ENCODE measurements at places on chromosomes 6 and 20.

DNA sequence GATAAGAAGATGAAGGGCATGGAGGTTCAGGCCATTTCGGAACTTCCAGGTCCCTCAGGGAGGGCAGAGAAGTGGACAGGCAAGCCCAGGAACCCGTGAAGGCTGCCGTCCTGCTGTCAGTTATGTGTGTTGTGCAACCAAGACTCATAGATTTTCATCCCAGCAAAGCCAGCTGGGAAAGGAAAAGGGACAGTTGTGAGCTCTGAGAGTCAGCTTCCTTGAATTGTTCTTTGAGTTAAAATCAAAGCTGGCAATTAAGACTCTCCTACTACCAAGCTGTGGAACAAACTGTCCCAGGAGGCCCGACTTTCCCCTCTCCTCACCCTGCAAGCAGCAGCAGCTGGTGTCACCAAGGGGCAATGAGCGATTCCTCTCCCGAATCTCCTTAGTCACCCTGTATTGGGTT lies 46.3 kb upstream of the IYD start:
- no peak for DNase-seq

GRCh38 chr6:132368916-132369481 lies 32.3 kb downstream of the MOXD1 start:
- DNase-seq, result no peak

DNA sequence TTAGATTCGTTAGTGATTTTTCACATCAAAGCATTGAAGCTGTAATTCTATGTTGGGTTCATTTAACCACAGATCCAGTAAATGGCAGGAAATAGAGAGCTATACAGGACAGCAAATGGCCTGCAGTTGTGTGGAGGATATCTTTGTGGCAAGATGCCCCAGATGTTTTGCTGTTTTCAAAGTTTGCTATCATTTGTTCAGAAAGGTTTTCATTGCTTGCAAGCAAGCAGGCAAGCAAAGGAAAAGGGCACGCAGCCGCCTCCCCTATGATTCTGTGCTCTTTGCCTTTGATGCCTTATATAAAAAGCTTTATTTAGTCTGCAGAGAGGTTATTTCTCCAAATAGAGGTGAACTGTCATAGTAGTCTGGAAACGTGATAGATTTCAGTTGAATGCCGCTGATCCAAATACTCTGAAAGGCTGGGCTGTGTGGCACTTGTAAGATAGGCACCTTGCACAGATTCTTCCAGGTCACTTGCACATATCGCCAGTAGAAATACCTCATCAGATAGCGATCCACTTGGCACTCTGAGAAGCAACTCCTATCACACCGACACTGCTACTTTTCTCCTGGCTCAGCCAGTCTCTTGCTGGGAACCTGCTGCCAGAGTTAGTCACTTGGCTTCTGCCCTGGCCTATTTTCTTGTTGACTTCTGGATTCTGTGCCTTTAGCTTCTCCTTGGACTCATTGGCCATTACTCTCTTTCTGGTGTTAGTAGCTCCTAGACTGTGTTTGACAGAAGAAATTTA lies 66.4 kb downstream of the UTRN start:
- DNase-seq, result no peak

DNA sequence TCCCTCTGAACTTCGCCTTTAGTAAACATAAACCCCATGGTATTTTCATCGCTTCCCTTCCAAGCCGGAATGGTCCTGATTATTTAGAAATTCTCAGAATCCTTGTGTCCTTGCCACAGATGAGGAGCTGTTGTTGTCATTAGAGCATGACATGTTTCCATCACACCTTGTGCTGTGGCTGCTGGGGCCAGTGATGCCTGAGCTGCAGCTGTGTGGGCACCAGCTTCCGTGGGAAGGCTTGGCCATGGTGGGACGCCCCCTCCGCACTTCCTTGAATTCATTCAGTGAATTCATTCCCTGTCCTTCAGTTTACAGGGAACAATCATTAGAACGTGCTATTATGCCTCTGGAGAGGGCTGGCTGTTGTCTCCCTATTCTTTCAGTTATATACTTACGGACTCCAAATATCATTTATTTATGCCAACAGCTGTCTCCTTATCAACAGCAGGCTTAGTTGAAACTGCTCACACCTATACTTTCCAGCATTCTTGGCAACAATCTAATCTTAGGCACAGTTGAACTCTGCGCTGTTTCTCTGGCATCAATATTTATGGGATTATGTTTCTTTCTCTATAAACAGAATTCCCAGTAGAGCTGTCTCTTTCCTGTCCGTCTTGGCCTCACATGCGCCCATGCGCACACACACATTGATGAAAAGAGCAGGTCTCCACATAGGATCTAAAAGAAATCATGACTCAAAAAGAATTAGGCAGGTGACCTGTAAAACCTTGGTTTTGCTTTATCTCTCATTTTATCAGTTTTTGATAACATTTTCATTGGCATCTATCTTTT lies 9.0 kb downstream of the ADGRF1 start:
- no peak for DNase-seq

- no peak for DNase-seq
Measured at GRCh38 chr20:35006009-35006408, 50.3 kb downstream of the MYH7B start.

- no peak for DNase-seq
Measured at GRCh38 chr6:101429270-101429669, 35.8 kb downstream of the GRIK2 start.

GRCh38 chr6:102749210-102749971 lies 1355.9 kb downstream of the GRIK2 start:
- no peak for DNase-seq

GRCh38 chr6:149060985-149061760 lies 256.3 kb upstream of the TAB2 start:
- DNase-seq, result peak; percentile 60

- peak; percentile 35 for DNase-seq
Measured at GRCh38 chr20:32482442-32483261, 102.5 kb downstream of the NOL4L start.

DNA sequence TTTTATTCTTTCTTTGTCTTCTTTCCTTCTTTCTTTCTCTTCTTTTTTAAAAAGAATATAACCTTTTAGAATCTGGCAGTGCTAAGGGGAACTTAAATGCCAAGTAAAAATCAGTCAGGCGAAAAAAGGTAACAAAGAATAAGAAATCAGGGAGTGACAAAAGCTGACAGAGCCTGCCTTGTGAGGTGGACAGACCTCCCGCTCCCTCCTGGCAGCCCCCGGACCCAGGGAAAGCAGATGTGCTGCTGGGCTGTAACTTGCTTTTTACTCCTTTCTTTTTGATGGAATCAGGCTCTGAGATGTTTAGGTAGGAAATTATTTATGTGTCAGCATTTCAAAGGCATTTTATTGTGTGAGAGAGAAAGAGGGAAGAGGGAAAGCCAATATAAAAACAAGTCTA lies 95.5 kb upstream of the TRAF3IP2 start:
- no peak for DNase-seq

GRCh38 chr6:137869549-137870307 lies 2.7 kb downstream of the TNFAIP3 start:
- DNase-seq, result no peak

- DNase-seq, result no peak
Measured at GRCh38 chr20:53487461-53488200, 106.0 kb downstream of the ZNF217 start.

DNA sequence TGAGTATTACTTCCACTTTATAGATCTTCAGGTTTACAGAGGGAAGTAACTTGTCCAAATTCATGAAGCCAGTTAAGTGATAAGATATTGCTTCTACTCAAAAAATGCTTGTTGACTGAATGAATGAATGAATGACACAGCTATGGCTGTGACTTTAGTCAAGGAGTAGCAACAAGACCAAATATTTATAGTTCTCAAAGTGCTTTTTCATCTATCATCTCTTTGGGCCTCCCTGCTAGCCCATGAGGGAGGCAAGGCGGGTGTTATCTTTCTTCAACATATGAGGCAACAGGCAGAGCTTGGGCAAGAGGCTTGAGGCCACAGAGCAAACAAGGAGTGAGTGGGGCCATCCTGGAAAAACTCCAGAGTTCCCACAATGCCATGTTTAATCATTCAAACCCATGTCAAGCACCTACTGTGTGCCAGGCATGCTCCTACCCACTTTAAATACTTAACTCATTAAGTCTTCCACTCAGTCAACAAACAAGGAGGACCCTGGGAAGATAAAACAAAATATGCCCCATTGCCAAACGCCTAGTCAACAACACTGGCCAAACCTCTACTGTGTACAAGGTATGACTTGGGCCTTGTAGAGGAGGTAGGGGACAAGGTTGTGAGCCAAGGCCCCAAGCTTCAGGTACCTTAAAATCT lies 15.9 kb downstream of the BCL2L1 start:
- no peak for DNase-seq

DNA sequence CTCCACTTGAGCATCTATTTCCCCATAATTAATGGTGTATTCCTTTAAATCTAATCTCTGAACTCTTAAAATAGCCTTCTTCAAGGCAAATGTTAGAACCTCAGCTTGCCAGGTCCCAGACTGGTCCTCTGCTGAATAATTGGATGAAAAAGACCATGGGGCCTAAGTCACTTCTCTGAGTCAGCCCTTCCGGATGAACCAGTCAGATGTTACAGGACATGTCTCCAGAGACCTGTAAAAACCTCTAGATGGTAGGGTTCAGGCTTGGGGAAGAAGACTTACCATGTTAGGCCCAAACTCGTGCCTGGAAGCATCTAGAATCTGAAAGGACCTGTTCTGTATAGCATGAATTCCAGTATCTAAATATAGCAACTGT lies 97.3 kb downstream of the CDKAL1 start:
- no peak for DNase-seq

DNA sequence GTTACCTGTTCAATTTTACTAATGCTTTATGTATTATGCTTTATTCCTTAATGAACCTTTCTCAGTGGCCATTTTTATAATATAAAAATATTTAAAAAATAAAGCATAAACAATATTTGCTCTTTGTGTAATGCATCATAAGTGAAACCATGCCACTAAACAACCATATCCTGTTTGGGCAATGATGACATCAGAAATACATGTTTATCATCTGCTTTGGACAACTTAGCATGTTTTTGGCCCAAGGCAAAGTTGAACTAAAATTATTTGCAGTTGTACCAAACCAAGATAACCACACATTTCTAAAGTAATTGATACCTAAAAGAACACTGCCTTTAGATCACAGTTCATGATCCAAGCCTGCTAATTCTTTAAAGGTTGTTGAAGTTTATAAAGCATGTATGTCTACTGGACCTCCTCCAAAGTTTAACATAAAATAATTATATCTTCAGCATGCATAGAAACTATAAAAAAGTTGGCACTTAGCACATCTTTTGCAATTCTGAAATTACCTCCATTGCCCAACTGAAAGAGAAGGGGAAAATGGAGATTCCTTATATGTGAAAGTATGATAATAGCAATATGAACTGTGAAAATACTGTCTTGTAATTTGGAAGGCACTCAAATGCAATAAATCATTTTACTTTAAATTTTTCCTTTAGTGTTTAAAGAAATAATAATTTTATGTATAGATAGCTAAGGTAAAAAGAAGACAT lies 325.6 kb upstream of the RUNX2 start:
- no peak for DNase-seq

DNA sequence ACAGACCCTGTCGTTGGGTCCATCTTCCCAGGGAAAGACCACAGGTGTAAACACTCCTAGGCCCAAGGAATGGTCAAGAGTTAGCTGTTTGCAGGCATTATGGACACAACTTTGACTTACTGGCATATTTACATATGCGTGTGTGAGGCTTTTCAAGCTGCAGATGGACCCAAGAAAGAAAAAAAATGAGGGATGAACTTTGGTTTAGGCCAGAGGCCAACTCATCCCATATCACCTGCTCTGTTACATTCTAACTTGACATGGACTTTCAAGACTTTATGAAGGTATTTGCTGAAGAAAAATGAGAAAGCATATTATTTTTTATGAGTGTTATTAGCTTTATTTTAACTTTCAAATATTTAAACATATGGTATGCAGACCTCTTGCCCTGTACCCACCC lies 6.9 kb downstream of the COL19A1 start:
- no peak for DNase-seq
